Activated CD8-positive, alpha-beta memory T cell treated with anti-CD3 and anti-CD28 coated beads for 48 hours (primary cell): ENCODE measurements at places on chromosomes 6 and 20.

DNA sequence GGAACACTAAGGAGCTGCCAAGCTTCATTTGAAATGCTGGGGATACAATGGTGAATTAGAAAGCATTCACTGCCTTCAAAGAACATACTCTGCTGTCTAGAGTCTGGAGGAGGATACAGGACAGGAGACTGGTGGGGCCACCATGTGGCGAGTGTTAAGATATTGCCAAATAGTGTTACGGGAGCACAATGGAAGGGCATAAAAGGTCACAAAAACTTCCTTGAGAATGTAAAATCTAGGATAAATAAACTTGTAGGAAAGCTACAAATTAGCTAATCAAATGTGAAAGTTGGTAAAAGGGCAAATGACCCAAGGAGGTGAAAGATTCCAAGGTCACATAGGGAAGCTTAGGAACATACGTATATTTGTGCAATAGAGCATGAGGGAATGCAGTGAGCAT is 271.7 kb downstream of the RFPL4B start:
- no peak for DNase-seq

- no peak for DNase-seq
Observed at GRCh38 chr6:44569931-44570385, 182.5 kb downstream of the CDC5L start.

GRCh38 chr6:74755196-74755595 is 450.7 kb downstream of the COL12A1 start:
- DNase-seq, result no peak

DNA sequence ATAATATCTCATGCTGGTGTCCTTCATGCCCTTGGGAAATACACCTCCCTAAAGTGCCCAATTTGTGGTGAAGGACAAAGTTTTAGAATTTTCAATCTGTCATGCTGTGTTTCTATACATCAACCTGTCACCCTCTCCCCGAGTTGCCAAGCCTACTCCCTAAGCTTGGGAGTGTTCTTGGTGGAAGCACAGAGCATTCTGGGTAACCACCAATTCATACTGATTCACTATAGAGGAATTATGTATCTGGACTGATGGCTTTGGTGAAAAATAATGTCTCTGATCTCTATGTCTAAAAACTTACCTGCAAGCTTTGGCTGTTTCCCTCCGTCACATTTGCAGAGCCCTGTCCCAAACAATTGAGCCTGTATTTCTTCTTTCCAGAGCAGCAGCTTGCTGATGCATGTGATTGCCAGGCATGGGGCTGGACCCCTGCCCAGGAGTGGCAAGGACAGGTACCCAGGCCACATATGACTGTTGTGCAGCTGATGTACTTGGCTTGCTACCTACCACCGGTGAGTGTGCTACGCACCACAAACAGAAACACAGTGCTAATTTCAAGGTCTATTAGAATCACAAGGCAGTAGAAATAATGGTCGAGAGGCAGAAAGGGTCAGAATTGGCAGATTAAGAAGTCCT is 202.8 kb upstream of the CITED2 start:
- DNase-seq, result no peak

- no peak for DNase-seq
Observed at GRCh38 chr6:169073311-169073710, 180.3 kb downstream of the THBS2 start.

GRCh38 chr6:137193256-137194070 is 20.0 kb upstream of the IL22RA2 start:
- DNase-seq, result no peak

GRCh38 chr6:1946583-1946982 is 298.8 kb downstream of the GMDS start:
- DNase-seq, result no peak

DNA sequence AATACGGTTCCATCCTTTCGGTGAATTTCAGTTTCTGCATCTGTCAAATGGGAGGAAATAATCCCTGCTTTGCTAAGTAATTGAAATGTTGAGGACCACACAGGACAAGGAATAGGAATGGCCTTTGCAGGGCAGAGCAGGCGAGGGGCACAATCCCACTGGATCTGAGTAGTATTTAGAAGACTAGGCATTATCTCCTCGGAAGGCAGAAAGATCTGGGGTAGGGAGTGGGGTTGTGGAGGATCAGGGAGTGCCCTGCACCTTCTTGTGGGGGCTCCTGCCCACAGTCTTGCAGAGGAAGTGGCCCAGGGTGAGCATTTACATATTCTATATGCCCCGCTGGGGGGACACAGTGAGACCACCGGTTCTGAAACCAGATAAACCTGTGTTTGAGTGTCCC is 87.1 kb upstream of the SIRPA start:
- no peak for DNase-seq

- DNase-seq, result no peak
Observed at GRCh38 chr6:16637635-16638034, 123.6 kb downstream of the ATXN1 start.

DNA sequence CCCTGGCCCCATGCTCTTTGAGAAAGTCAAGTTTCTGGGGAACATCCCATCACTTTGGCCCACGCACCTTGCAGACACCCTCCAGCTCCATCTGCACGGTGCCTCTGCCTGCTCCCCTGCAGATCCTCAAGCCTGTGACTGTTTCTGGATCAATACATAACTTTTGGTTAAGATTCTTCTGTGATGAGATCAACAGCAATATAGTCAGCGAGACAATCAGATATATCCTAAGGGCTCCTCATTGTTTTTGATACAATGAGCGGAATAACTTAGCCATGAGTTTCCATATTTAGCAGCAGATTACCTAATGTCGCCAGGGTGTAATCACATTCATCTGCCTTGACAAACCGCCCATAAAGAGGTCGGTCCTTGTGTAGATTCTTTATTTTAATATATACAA is 109.3 kb upstream of the MTHFD1L start:
- no peak for DNase-seq

GRCh38 chr20:58408603-58409246 is 19.7 kb downstream of the VAPB start:
- DNase-seq, result no peak

- DNase-seq, result no peak
Observed at GRCh38 chr6:34523441-34524206, 32.5 kb downstream of the SPDEF start.

- DNase-seq, result peak; percentile 41
Observed at GRCh38 chr6:149233056-149233715, 84.3 kb upstream of the TAB2 start.

DNA sequence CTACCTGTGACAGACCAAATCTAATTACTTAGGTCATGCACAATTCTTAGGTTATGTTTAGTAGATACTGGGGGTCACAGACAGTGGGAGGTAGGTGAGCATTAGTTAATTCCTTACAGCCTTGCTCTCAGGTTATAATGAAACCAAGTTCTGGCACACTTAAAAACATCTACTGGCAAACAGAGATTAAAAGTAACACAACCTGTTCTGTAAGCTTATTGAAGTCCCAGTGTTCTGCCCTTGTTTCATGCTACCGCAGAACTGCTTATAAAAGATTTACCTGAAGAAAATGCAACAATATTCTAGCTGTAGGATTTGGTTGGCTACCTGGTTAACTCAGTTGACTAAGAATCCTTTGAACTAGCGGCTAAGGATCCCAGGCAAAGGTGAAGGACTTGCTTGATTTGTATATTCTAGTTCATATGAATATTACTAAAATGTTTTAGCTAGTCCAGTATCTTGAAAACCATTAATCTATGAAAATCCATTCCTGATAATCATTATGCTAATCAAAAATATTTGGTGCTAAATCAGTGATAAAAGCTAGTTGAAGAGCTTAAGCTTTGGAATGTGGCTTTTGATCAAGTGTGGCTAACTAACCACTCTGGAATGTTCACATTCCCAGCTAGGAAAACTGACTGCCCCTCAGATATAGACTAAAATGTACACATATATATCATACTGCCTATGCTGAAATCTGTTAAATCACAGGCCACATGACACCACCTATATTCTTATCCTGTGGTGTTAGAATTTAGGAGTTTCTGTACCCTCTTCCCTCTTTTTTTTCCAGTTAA is 7.2 kb downstream of the PEX3 start:
- DNase-seq, result no peak

- DNase-seq, result no peak
Observed at GRCh38 chr20:6705106-6705766, 62.2 kb upstream of the BMP2 start.

DNA sequence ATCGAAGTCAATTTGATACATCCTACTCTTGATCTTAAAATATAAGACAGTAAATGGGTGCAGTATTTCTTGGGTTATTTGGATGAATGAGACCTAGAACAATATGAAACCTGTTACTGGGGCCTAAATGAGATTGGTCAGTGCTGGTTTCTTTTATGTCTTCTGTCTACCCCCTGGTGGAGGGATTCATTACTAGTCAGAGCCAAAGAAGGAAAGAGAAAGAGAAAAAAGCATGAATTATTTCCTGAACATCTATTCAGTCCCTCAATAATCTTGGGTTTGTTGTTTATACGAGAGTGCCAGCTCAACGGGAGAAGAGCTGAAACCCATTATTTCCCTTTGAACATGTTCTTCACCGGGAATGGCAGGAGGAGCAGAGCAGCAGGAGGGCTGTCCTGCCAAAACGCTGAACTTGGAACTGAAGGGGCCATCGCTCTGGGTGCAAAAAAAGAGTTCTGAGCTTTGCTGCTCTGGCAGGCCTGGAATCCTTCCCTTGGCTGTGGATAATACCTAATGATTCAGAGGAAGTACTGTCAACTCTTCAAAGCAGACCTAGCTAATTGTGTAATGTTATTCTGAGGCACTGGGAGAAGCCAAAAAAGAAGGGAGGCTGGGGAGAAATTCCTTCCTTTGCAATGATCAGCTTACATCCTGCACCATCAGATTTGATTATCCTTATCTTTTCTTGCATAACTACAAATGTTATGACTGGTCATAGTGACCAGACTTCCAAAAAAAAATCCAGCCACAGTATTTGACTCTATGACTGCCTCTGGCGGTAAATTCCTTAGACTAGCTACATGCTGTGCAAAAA is 72.0 kb downstream of the BLOC1S5 start:
- no peak for DNase-seq

- no peak for DNase-seq
Observed at GRCh38 chr20:25608774-25609173, 15.0 kb downstream of the NANP start.

- DNase-seq, result no peak
Observed at GRCh38 chr20:37366743-37367142, 20.8 kb downstream of the SRC start.

DNA sequence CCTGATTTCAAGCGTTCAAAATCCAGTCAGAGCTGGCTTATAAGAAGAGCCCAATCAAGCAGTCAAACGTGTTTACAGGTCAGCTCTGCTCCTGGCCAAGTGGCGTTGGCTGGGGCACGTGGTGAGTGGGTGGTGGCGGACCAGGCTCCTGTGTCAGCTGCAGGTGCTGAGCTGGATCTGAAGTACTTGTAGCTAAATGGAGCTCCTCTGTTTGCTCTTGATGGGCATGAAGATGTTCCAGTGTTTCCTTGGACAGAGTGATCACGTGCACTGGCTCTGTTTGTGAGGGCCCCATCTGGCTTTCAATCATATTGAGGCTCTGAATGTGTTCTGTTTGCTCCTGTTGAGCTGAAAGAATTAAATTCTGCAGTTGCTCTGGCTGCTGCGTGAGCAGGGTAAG is 10.2 kb upstream of the MICAL1 start:
- DNase-seq, result no peak

- no peak for DNase-seq
Observed at GRCh38 chr6:11824986-11825385, 46.4 kb upstream of the ADTRP start.

DNA sequence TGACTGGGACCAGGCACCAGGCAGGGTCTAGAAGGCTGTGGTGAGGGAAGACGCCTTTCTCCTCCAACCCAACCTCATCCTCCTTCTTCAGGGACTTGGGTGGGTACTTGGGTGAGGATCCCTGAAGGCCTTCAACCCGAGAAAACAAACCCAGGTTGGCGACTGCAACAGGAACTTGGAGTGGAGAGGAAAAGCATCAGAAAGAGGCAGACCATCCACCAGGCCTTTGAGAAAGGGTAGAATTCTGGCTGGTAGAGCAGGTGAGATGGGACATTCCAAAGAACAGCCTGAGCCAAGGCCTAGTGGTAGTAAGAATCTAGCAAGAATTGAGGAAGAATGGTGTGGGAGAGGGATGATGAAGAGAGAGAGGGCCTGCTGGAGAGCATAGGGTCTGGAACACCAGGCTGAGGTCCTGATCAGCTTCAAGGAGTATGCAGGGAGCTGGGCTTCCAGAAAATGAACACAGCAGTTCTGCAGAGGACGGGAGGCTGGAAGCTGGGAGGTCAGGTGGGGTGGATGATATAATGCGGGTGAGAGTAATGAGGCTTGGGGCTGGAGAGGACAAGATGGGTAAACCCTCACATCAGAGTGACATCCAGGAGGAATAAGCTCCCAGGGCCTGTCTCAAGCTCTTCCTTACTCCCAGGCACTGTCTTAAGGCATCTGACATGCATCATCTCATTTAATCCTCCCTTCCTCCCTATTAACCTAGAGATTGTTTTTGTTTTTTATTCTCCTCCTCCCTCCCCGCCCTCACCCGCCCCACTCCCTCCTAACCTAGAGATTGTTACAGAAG is 45.2 kb upstream of the TTPAL start:
- DNase-seq, result no peak
